ENCODE measurements at places on chromosomes 6 and 20.

DNA sequence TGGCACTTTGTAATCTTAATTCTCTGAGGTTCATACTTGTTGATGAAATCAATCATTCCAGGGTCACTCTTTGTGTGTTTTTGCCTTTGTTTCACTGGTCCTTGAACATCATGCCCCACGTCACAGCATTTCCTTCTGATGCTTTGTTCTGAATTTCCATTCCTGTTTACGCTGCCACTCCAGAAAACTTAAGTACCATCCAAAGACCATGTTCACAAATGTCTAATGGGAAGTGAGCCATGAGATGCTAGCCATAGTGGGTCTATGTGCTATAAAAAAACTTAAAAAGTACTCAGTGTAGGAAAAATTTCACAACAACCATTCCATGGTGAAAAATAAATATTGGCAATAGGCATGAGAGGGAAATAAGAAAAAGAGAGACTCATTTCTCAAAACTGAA lies 232.0 kb downstream of the IBTK start:
- DNase-seq, result no peak

- no peak for DNase-seq
Observed at GRCh38 chr20:16548068-16548672, 25.1 kb downstream of the KIF16B start.

DNA sequence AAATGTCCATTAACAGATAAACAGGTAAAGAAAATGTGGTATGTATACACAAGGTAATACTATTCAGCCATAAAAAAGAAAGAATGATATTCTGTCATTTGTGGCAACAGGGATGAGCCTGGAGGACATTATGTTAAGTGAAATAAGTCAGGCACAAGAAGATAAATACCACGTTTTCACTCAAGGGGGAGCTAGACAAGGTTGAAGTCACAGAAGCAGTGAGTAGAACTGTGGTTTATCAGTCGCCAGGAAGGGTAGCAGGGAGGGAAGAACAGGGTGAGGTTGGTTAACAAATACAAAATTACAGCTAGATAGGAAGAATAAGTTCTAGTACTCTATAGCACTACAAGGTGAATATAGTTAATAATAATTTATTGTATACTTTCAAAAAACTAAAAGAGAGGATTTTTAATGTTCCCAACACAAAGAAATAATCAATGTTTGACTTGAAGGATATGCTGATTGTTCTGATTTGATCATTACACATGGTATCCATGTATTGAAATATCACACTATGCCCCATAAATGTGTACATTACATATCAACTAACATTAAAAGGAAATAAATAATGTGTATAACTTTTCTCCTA lies 21.1 kb downstream of the RTN4IP1 start:
- peak; percentile 52 for DNase-seq

- DNase-seq, result no peak
Observed at GRCh38 chr20:35273449-35274171, 4.3 kb downstream of the MMP24OS start.

DNA sequence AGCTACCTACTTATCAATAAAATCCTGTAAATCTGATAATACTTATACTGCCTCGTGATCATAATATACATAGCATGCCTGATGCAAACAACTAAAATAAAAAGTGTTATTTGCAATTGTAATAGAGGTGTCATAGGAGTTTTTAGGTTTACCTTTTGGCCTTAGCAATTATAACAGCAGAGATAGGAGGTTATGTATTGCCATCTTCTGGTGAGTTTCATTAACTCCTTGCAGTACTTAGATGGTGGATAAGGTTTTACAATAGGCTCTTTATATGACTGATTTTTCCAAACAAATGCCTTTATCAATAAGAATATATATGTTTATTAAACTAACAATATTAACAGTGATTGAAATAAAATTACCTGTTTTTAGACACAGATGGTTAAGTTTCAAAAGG lies 27.8 kb upstream of the MYCT1 start:
- DNase-seq, result peak; percentile 2

DNA sequence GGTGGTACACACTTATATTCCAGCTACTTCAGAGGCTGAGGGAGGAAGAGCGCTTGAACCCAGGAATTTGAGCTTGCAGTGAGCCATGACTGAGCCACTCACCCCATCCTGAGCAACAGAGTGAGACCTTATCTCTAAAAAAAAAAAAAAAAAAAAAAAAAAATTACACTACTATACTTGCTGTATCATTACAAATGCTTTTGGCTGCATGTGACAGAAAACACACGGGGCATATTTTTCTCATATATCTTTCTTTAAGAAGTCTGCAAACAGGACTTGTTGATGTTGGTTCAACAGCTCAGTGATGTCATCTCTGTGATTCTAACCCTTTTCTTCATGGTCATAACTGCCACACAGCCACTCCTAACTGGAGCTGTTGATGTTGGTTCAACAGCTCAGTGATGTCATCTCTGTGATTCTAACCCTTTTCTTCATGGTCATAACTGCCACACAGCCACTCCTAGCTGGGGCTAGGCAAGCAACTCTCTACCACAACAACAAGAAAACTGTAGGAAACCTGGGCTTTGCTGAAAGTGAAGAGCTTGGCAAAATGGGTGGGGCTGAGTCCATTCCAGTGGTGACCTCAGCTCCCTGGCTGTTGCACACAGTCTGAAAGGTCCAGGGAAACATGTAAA lies 19.8 kb downstream of the MTFR2 start:
- DNase-seq, result peak; percentile 42

DNA sequence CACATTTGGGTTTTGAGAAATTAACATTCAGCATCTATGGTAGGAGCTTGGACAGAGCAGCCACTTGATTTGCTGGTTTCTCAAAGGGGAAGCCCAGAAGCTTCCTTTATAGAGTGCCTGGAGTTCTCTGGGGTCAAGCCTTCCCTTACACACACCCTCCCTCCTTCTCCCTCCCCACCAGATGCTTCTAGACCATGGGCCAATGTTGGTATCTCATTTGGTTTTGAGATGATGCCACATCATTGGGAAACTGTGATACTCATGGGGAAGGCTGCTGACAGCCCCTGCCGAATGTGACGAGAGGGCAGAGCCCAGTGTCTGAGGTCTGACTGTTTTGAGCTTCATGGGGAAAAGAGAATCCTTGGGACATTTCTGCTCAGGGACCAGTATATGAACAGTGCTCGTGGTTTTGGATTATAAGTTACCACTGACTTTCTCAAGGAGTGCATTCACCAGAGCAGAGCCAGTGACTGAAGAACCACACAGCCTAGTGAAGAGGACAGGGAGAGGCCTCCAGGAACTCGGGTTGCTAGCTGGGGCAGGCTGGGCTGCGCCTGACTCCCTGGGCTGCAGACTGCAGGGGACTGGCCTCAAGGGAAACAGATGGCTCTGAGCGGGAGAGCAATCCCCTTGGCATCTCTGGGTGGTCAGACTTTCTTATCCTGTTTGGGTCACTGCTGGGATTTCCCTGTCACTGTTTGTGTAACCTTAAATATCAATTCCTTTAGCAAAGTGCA lies 46.4 kb upstream of the CST5 start:
- no peak for DNase-seq

GRCh38 chr6:116528780-116529179 lies 16.7 kb downstream of the TRAPPC3L start:
- DNase-seq, result no peak

- DNase-seq, result no peak
Observed at GRCh38 chr6:81857812-81858211, 105.3 kb upstream of the TENT5A start.

- DNase-seq, result no peak
Observed at GRCh38 chr6:20873425-20874190, 339.4 kb downstream of the CDKAL1 start.

GRCh38 chr20:34324541-34324940 lies 21.4 kb upstream of the AHCY start:
- no peak for DNase-seq
